CD4-positive, alpha-beta T cell (primary cell): ENCODE measurements at places on chromosomes 11 and 22.

GRCh38 chr11:29131055-29131454 lies 885.8 kb downstream of the KCNA4 start:
- DNase-seq, result no peak

GRCh38 chr11:31818425-31818755 lies 7.3 kb upstream of the PAX6 start:
- no peak for DNase-seq

GRCh38 chr22:49198705-49199084 lies 629.0 kb downstream of the BRD1 start:
- no peak for DNase-seq

- DNase-seq, result no peak
These were observed 99.4 kb downstream of the SHANK2 start for GRCh38 chr11:71153005-71153390.

DNA sequence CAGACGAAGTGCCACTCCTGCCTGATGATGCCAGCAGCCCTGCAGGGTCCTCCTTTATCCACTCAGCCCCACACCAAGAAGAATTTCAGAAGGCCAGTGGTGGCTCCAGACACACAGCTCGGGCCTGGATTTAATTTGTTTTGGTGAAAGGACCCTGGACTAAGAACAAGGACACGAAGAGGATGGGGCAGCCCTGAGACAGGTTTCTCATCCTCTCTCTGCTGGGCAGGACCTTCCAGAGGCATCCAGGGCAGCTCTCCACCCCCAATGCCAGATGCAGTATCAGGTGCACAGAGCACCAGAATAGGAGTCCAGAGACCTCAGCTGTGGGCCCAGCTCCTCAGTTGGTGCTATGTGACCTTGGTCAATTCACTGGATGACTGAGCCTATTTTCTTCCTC lies 72.0 kb downstream of the TRIM29 start:
- no peak for DNase-seq

- no peak for DNase-seq
These were observed 544.2 kb upstream of the CCDC179 start for GRCh38 chr11:23404225-23405160.

GRCh38 chr11:22703591-22703990 lies 37.2 kb downstream of the GAS2 start:
- no peak for DNase-seq

GRCh38 chr11:8309311-8309710 lies 45.6 kb upstream of the LMO1 start:
- DNase-seq, result no peak

DNA sequence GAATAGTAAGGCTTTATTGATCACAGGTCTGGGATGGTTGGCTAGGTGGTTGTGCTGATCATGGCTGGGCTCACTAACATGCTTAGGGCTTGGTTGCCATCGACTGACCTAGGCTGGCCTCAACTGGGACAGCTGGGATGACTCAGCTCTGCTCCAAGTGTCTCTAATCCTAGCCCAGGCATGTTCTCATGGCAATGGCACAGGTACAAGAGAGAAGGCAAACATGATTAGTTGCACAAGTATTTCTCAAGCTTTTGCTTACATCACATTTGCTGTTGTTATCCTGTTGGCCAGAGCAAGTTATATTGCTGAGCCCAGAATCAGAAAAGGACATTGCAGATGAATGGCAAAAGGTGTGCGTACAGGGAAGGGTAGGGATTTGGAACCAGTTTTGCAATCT lies 68.5 kb upstream of the SLC35C1 start:
- DNase-seq, result no peak

GRCh38 chr22:31235081-31235480 lies 23.0 kb downstream of the LIMK2 start:
- DNase-seq, result no peak

DNA sequence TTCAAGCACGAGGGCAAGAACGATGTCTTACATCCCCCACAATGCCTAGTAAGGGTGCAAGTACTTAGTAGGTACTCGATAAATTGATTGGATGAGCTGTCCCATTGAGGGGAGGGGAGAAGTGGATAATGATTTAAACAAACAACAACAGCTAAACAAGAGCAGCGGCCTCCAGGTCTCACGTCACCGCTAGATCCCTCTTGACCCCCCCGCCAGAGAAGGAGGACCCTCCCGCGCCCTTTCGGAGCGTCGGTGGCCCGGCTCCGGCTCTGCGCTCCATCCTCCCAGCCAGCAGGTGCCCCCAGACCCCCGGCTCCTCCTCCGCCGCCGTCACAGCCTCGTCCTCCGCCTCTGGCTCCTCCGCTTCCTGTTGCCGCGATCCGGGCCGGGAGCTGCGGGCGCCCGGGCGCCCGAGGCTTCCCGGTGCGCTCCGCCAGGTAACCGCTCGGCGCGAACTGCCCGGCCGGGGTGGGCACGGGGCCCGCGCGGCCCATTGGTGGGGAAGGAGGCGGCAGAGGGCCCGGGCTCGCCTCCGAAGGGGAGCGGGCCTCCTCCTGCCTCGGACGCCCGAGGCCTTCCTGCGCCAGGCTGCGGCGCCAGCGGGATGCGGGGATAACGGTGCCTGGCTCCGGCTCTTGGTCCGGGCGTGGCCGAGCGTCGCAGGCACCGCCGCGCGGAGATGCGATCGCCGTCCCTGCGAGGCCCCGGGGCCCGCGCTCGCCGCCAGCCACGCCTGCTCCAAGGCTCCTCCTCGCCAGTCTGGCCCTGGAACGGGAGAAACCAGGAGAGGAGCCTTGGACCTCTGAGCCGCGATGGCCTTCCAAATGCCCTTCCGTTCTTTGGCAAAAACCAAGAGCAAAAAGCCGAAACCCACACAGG lies at the start of gene TLCD5:
Gene TLCD5 (plus strand): TSS at position 368 of the 879 bp plus-strand sequence. CDS start 2,143 bp downstream, outside the sequence.
- peak; percentile 22 for DNase-seq

- no peak for DNase-seq
These were observed 16.9 kb downstream of the TSPAN4 start for GRCh38 chr11:859394-860131.

- no peak for DNase-seq
These were observed 4.2 kb downstream of the ARHGAP1 start for GRCh38 chr11:46696212-46696558.

DNA sequence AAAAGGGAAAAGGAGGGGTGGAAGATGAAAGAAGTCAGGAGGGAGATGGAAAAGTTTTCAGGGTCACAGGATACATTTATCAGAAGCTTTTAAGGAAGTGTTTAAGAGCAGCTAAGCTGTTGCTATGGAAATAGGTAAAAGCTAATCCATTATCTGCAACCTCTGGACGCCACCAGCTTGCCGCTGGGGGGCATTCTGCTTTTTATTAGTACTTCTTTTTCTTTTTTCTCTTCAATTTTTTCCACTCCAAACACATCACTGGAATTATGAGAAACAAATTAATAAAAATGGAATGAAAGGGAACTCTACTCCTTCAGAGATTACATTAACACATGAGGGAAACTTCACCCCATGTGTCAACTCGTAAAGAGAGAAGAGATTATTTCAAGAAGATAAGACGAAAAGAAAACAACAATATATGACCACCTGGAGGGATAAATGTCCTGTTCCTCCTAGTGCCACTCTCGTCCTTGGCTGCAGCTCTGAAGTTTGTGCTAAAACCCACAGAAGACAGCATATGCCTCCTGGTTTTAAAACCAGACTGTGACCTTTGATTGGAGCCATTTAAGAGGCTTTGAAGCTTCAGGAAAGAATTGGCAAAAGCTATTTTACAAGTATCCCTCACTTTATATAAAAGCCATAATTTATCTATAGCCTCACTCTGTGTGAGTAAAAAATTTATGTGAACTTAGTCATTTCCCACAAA lies 972.8 kb downstream of the OPCML start:
- DNase-seq, result no peak

DNA sequence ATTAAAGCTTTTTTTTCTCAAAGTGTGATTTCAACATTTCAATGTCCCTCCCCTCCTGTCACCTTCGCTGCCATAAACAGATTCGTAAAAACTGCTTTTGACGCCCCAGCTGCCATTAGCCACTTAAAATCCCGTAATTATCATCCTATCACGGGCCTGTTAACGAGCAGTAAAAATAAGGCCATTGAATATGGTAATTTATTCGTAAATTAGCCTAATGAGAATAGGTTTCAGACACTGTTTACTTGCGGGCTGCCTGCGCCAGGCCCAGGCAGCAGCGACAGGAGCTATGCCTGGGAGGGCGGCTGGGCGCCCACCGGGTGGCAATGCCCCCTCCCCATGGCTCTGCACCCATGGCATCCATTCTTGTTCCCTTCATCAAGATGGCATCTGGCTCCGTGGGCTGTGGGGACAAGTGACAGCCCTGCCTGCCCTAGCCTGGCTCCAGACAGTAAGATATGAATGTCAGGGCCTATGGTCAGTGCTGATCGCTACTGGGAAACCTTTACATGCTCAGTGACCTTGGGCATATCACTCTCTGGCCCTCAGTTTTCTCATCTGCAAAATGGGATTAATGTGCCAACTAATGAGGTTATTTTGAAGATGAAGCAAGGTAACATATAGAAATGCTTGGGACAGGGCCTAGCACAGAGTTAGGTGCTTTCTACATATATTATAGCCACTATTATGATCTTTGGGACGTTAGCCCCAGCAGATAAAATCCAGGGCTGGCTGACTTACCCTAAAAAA lies 500.8 kb downstream of the MN1 start:
- no peak for DNase-seq

DNA sequence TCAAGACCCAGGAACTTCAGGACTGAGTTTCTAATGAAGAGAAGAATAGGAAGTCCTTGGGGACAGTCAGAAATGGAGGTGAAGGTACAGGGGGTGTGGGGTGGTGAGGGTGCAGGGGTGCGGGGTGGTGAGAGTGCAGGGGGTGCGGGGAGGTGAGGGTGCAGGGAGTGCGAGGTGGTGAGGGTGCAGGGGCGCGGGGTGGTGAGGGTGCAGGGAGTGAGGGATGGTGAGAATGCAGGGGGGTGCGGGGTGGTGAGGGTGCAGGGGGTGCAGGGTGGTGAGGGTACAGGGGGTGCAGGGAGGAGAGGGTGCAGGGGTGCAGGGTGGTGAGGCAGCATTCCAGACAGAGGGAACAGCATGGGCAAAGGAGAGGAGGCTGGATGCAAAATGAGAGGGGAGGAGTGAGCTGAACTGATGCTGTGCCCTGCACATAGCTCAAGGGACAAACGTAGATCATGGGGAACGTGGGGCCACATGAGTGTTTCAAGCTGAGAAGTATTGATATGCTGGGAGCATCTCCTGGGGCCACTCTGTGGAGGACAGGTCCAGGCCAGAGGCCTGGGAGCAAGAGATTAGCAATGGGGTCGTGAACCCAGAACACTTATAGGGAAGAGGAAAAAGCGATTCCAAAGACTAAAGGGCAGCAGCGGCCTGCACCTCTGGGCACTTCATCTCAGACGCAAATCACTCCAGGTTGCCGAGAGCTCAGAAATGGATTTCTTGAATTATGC lies 23.7 kb upstream of the DAGLA start:
- DNase-seq, result no peak

DNA sequence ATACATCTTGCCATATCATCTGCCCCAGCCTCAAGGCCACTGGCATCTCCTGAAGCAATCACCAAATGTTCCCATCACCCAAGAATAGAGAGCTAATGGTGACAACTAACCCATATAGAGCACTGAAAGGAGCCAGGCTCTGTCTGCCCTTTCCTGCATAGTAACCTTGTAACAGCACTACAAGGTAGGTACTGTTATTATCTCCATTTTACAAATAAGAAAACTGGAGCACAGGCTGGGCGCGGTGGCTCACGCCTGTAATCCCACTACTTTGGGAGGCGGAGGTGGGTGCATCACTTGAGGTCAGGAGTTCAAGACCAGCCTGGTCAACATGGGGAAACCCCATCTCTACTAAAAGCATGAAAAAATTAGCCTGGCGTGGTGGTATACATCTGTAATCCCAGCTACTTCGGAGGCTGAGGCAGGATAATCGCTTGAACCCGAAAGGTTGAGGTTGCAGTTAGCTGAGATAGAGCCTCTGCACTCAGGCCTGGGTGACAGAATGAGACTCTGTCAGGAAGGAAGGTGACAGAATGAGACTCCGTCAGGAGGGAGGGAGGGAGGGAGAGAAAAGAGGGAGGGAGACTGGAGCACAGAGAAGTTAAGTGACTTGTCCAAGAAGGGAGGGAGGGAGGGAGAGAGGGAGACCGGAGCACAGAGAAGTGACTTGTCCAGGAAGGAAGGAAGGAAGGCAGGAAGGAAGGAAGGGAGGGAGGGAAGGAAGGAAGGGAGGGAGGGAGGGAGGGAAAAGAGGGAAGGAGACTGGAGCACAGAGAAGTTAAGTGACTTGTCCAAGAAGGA lies 2.2 kb downstream of the SLC35F2 start:
- no peak for DNase-seq

DNA sequence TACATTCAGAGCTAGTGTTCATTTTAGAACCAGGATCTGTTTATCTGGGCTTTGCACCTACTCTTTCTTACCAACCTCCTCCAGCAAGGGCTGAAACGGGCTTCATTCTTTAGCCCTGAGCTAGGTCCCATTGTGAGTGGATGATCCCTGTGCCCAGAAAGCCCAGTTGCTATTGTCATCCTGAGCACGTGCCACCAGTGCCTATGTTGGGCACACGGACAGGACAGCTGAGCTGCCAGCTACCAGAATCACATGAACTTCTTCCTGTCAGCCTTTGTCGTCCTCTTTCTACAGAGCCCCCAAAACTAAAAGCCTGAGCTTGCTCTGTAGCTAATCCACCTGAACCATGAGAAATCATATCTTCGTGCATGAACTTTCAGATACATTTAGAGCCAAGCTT lies 74.4 kb upstream of the NTM start:
- no peak for DNase-seq
